SK-N-SH (cell line): ENCODE measurements at places on chromosomes 7 and 10.

GRCh38 chr10:24707445-24707844, 16.2 kb downstream of the ARHGAP21 start:
- H3K27me3 ChIP-seq, result no peaks in the 10 kb centered on the region
- H3K36me3 ChIP-seq, result no peaks in the 10 kb centered on the region
- peaks cover 28% of the 10 kb centered on the region; the same call in 1 of the 2 replicates for H3K4me1 ChIP-seq
- DNase-seq, result no peak
- H3K27ac ChIP-seq, result no peak overlapping the region
- no peak overlapping the region for H3K4me3 ChIP-seq

DNA sequence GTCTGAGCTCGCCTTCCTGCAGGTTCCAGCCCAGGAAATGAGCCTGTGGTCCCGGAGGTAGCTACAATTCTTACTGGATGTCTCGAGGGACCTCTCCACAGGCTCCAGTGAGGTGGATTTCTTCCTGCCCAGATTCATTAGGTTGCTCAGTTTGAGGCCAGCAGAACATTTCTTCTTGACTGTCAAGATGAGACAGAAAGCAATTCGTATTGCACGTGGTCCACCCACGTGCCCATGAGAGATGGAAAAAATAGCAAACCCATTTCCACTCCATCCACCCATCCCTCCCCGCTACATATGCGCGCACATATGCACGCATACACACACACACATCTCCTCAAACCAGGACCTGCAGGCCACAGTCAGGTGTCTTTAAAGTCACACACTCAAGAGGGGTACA, 68.7 kb downstream of the VWA2 start:
- no peak overlapping the region for H3K27ac ChIP-seq
- DNase-seq, result no peak
- H3K27me3 ChIP-seq, result no peaks in the 10 kb centered on the region
- no peaks in the 10 kb centered on the region for H3K36me3 ChIP-seq

DNA sequence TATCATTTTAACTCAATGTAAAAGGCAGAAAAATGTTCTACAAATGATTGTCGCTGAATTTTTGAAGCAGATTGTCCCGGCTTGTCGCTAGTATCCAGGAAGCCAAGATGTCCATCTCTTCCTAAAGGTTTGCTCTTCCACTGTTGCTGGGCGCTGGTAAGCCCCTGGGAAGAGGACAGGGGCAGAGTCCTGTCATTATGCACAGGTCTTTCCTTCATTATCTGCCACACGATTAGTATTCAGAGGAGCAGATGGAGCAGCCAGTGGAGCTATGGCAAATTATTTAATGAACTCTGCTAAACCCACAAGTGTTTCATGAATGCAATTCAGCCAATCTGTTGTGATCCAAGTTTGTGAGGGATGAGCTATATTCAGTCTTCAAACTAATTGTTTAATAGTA, 499.1 kb upstream of the NRP1 start:
- H3K36me3 ChIP-seq, result no peaks in the 10 kb centered on the region
- no peak for DNase-seq
- no peak overlapping the region for H3K4me3 ChIP-seq
- no peaks in the 10 kb centered on the region for H3K27me3 ChIP-seq
- H3K27ac ChIP-seq, result no peak overlapping the region
- H3K4me1 ChIP-seq, result no peaks in the 10 kb centered on the region

- no peak overlapping the region for H3K4me3 ChIP-seq
- H3K27ac ChIP-seq, result no peak overlapping the region
These were observed 162.9 kb downstream of the ARL5B start for GRCh38 chr10:18822156-18822555.

- DNase-seq, result no peak
- no peaks in the 10 kb centered on the region for H3K36me3 ChIP-seq
- H3K27ac ChIP-seq, result peak overlapping the region; percentile 3; the same call in 1 of the 2 replicates
- no peaks in the 10 kb centered on the region for H3K27me3 ChIP-seq
These were observed 91.2 kb upstream of the INSIG1 start for GRCh38 chr7:155206318-155207020.

GRCh38 chr7:25515633-25516275, 287.5 kb upstream of the NPVF start:
- no peak for DNase-seq
- no peak overlapping the region for H3K4me3 ChIP-seq
- no peaks in the 10 kb centered on the region for H3K27me3 ChIP-seq
- no peaks in the 10 kb centered on the region for H3K36me3 ChIP-seq
